Naive thymus-derived CD4-positive, alpha-beta T cell (primary cell): ENCODE measurements at places on chromosomes 4 and X.

- DNase-seq = no peak
Observed at GRCh38 chrX:112695494-112695893, 15.8 kb upstream of the LHFPL1 start.

DNA sequence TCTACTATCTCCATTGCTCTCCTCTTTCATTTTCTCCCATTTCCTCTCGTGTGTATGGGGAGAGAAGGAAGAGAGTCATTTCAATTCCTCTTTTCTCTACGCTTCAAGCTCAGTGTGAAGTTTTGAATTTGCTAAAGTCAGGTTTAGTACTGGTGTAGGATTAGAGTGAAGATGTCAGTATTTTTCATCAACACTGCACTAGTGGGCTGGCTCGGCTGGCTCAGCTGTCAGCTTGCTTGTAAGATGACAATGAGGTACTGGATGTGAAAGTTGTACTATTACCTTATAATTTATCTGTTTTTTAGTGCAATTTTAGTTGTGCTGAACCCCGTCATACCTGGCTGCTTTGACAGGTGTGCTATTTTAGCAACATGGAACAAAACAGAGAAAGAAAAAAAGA is 2.1 kb upstream of the SH2D1A start:
- no peak for DNase-seq

- DNase-seq = no peak
Observed at GRCh38 chr4:172813359-172813923, 355.2 kb upstream of the GALNT7 start.

DNA sequence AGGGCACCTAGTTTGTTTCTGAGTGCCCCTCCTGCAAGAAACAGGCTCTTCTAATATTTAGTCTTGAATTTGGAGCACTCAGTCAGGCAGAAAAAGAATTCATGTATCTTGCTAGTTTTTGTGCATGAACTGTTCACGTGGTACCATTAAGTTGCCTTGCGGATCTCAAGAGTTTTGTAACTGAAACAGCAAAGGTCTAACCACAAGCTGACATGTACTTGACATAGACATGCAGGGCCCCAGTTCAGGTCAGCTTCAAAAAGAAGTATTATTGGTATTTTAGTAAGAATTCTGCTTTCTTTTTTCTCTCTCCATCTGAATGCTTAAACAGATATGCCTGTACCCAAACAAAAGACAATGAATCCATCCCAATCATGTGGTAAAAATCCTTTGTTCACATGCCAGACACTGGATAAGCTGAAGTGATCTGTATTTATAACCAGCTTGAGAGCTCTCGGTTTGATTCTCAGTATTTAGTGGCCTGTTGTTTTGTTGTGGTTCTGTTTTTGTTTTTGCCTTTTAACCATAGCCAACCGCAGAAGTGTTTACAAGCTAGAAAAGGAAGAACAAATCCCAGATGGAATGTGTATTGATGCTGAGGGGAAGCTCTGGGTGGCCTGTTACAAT is 13.0 kb downstream of the RGN start:
- no peak for DNase-seq

DNA sequence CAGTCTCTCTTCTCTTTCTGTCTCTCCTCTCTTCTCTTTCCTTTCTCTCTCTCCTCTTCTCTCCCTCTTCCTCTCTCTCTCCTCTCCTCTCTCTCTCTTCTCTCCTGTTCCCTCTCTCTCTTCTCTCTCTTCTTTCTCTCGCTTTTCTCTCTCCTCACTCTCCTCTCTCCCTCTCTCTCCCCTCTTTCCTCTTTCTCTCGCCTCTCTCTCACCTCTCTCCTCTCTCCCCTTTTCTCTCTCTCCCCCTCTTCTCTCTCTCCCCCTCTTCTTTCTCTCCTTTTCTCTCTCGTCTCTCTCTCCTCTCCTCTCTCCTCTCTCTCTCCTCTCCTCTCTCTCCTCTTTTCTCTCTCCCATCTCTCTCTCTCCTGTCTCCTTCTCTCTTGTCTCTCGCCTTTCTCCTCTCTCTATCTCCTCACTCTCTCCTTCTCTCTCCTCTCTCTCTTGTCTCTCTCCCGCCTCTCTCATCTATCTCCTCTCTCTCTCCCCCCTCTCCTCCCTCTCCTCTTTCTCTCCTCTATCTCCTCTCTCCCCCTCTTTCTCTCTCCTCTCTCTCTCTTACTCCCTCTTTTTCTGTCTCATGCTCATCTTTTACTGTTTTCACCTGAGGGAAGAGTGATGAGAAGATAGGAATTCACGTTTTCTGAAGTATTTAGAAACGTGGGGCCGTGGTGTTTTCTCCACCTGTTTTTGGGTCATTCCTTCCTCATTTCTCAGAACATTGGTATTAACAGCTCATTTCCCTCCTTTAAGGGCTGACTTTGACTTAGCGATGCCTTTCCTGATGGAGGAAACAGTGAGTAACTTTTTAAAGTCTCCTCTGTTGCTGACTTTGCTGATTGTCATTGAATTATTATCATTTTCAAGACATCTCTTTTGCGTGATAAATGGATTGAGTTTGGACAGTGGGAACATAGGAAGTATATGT is 80.6 kb upstream of the CD99 start:
- no peak for DNase-seq

DNA sequence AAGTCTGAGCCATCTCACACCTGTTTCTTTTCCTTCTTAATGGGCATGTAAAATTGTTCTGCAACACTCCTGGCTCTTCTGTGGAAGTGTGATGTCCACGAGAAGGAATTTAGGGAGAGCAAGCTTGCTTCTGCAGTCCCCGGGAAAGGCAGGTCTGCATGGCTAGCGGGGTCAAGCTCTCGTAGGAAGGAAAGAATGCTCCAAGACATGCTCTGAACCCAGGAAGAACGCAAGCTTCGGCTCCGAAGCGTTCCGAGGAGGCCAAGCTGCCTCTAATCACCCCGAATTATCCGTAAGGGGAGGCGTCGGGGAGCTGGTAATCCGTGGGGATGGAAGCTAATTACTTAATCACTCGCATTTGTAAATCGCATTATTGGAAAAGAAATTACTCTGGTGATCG is 177.7 kb downstream of the CRLF2 start:
- DNase-seq = no peak

GRCh38 chr4:128268970-128269369 is 18.6 kb downstream of the PGRMC2 start:
- DNase-seq = no peak

DNA sequence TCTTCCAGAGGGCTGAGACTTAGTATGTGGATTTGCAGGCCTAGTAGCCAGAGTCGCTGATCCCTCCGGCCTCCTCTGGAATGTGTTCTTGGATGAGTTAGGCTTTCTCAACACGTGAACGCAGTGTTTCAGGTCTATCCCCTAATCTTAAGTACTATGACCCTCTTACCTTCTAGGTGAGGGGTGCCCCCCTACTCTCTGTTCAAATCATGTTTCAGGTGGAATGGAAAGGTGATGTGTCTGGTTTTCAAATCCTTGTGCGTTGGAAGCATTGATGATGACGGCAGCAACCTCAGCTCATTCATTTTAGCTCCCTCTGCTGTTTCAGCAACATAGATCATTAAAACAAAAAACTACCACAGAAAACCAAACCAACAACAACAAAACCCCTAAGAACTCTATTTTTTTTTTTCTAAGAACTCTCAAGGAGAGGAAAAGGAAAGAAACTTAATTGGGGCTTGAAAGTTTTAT is 56.4 kb downstream of the RWDD4 start:
- no peak for DNase-seq

DNA sequence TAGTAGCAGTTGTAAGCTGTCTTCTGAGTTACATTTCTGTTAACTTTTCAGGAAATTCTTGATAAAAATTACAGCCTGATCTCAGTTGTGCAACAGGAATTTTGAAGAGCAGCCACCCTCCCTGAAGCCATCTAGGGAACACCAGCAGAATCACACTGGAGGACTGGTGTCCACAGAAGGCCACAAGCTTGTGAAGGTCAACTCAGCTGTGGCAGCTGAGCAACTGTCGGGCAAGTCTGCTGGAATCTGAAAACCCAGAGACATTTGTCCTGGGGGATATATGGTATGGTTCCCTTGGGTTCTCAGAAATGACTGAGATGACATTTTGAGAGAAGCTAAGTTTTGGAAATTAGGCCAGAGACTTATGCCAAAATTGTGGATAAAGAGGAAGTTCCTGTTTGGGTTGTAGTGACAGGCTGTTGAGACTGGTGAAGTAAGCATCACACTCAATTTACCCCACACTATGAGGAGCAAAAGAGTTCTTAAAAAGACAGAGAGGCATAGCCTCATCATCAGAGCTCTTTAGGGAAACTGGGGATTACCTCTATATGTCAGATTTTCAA is 78.1 kb upstream of the TNIP3 start:
- DNase-seq = no peak

DNA sequence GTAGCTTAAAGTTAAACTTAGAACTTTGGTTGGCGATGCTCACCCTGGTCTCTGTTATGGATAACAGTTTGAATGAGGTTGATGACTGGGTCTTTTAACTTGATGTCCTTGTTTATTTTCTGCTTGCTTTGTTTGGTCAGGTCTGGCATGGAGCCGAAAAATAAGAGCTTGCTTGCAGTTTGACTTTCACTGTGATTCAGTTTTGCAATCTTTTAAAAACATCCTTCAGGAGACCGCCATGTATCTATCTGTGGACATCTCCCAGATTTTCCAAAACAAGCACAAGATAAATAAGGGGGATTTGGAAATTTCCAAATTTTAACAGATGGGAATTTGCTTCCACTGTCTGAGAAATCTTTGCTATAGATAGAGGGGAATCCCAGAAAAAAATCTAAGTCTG is 246.7 kb downstream of the PALLD start:
- no peak for DNase-seq

GRCh38 chr4:45345558-45345957 is 619.2 kb upstream of the GNPDA2 start:
- DNase-seq = no peak
